Camera-type eye (tissue), 1 donor: ENCODE measurements at places on chromosomes 3 and 15. TPM values are rescaled to one million over a fixed set of nuclear protein-coding genes. Genes with fewer than 3 reads are reported as not detected.

The NR2E3 gene
- total RNA-seq: 218 TPM

The SLC22A13 gene
- total RNA-seq: 0.27 TPM

The MGLL gene
- 46.3 TPM for total RNA-seq

The PCSK6 gene
- 48.1 TPM for total RNA-seq

The ZBTB20 gene
- total RNA-seq: 95.2 TPM

The BTLA gene
- total RNA-seq: not detected
